ENCODE measurements at places on chromosomes 3 and 15. TPM values are rescaled to one million over a fixed set of nuclear protein-coding genes. Genes with fewer than 3 reads are reported as not detected.

DNA sequence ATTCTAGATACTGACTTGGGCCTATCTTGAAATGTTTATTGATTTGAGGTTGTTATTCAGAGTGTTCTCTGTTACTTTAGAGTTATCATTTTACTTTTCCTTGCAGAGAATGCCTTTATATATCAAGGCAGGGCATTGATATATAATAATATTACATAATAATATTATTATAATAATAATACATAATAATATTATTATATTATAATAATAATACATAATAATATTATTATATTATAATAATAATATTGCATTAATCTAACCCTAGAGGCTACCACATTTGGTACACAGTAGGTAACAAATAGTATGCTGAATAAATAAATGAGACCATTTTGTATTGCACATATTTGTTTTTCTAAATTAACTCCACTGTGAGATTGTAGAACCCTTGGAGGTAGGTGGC is 216.3 kb downstream of the EFHB start:
- DNase-seq, result no peak

GRCh38 chr3:44434834-44435510 is 42.5 kb downstream of the ZNF445 start:
- DNase-seq, result no peak

Gene FRMD4B
- total RNA-seq, result 148 TPM

DNA sequence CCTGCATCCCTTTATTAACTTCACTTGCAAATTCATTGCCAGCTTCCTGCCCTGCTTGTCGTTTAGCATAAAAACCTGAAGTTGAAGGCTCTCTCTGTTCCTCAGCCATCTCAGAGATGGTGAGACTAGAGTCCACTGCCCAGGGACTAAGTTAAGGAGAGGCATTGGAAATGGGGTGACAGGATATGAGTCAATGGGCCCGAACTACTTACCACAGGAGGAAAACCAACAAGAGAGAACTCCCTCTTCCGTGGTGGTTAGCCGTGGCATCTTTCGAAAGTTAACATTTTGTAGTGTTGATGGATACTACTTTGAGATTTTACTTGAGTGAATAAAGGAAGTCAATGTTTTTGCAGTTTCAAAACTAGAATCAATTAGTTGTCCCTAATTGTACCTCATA is 65.3 kb downstream of the LRTM1 start:
- DNase-seq, result no peak
